Stimulated activated CD4-positive, alpha-beta T cell treated with anti-CD3 and anti-CD28 coated beads, TNF-alpha, amount 100 ng/mL, for 4 hours (primary cell): ENCODE measurements at places on chromosomes 12 and 14.

- DNase-seq, result no peak
These were observed 459.6 kb downstream of the ZFP36L1 start for GRCh38 chr14:68333262-68333661.

DNA sequence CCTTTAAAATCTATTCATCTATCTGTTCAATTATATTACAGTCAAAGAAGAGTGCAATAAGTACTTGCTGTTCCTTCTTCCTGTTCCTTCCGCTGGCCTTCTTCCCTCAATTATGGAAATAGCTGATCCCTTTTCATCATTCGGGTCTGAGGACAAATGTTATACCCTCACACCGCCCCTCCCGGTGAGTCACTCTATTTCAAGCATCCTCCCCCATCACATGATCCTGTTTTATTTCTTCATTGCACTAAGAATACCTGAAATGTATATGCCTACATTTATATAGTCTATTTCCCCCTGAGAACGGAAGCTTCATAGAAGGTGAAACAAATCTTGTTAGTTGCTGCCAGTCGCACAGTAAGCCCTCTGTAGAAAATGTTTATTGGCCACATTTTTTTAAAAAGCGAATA, 2.5 kb downstream of the SLC38A1 start:
- DNase-seq, result no peak

GRCh38 chr12:52681526-52682380, 1.5 kb upstream of the KRT1 start:
- no peak for DNase-seq

- DNase-seq, result no peak
These were observed 17.1 kb downstream of the POMT2 start for GRCh38 chr14:77303417-77304156.
